ENCODE measurements at places on chromosomes 11 and 22.

DNA sequence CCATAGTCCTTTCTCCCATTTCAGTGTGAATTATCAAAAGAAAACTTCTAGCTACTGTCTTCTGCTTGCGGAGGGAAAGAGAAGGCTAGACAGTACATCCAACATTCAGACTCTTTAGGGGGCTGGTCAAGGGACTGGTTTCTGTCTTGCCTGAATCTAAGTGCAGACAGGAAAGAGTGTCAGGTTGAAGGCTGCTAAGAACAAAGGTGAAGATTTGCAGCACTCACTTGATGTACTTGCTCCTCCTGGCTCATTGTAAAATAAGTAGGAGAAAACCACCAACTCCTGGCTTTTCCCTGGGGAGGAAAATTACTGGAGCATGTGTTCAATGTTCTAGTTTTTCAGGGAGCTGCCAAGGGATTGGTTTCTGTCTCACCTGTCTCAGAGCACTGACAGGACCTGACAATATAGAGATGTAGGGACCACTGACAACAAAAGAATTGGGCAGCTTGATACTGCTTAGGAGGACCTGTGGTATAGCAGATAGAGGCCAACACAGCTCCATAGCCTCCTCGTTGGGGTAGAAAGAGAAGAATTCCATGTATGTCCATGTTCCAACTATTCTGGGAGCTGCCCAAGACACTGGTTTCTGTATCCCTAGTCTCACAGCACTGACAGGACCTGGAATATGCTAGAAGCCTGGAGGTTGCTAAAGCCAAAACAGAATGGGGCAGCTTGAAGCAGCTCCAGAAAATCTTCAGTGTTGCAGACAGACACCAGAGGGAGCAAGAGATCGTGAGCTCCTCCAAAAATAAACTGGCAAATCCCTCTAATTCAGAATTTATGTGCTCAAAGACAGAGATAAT lies 39.7 kb upstream of the MMP12 start:
- no peak for DNase-seq

GRCh38 chr11:76634886-76635285 lies 35.7 kb downstream of the LRRC32 start:
- DNase-seq, result no peak

DNA sequence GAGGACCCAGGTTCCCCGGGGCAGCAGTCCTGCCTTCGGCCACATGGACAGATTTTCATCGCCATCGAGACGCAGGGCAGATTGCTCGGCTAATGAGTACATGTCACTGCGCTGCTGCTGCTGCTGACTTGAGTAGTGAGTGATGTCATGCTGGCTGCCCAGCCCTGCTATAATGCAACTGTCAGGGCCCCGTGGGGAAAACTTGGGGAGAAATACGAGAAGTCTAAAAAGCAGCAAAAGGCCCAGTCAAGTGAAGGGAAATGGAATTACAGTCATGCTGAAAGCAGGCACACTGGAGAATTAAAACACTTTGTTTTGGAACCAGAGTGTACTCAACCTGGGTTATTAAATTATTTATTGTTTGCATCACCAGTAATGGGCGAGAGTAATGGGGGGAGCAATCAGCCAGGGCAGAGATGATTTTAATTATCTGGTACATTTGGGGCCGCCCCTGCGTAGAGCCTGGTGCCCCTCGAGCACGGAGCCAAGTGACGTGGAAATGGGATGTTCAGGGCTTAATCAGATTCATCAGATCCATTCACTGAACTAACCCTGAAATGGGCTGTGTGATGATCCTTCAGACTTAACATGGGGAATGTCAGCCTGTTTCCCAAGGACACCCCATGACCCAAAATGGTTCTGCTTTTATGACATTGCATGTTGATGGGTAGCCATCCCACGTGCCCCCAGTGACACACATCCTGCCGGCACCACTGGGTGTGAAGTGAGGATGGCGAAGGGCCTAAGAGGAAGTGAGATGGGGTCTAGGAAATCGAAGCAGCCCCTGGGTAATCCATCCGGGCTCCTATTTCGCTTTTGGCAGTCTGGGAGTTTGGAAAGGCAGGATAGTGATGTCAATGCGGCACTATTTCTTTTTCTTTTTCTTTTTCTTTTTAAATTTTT lies 241.6 kb upstream of the CADM1 start:
- no peak for DNase-seq

DNA sequence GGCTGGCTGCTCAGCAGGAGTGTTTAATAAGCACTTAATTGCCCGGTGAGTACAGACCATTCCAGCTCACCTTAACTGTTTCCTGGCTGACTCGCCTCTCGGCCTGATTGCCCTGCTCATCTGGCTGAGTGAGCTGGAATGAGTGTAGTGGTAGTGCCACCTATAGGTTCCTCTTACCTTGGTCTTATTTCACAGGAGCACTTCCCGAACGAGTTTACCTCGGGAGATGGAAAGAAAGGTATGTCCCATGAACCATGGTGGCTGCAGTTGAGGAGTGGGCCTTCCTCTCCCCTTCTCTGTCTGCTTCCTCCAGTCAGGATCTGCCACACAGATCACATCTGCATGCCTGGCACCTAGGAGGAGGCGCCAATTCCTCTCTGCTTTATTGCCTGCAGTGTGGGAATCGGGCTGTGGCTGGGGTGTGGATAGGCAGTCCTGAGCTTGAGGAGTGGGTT lies 26.7 kb downstream of the UPB1 start:
- DNase-seq, result no peak

DNA sequence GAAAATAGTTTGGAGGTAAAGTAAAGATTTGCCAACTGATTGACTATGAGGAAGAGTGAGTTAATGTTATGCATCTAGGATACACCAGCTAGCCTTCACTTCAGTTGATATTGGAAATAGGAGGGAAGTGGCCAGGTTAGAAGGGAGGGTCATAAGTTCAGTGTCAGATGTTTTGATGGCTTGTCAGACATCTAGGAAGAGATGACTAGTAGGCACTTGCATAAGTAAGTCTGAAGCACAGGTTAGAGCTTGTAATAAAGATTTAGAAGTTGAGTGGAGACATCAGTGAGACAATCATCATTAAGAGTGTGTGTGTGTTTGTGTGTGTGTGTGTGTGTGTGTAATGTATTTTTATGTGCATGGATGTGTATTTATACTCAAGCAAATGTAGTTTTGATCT lies 146.1 kb downstream of the OR4C45 start:
- no peak for DNase-seq

GRCh38 chr11:28715726-28716125 lies 607.5 kb downstream of the METTL15 start:
- no peak for DNase-seq

GRCh38 chr11:128299132-128299726 lies 288.1 kb downstream of the ETS1 start:
- DNase-seq, result no peak
